NB4 (cell line): ENCODE measurements at places on chromosomes 5 and 9.

GRCh38 chr9:133351526-133351907 is 3.5 kb downstream of the RPL7A start:
- no peak for DNase-seq

- peak; percentile 79 for DNase-seq
These were observed 33.1 kb downstream of the RASA1 start for GRCh38 chr5:87300744-87301143.

GRCh38 chr9:130891688-130892476 is 4.7 kb downstream of the QRFP start:
- DNase-seq: no peak

- no peak for DNase-seq
These were observed 252.8 kb downstream of the PSAT1 start for GRCh38 chr9:78549711-78550110.

DNA sequence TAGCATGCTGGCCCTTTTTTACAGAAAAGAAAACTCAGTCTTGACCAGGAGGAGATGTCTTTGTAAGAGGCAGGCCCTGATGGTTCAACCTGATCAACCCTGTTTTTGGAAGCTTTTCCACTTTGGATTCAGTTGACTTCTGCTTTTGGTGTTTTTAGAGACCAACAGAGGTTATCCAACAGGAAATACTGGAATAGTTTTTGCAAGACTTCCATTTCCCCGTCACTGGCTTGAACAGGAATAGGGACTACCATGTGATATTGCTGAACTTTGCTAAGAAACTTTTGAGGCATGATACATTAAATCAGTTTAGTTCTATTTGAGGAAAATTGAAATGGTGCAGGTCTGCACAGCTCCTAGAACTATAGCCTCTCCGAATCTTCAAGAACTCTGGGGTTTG is 17.1 kb upstream of the DAB2 start:
- DNase-seq: no peak

DNA sequence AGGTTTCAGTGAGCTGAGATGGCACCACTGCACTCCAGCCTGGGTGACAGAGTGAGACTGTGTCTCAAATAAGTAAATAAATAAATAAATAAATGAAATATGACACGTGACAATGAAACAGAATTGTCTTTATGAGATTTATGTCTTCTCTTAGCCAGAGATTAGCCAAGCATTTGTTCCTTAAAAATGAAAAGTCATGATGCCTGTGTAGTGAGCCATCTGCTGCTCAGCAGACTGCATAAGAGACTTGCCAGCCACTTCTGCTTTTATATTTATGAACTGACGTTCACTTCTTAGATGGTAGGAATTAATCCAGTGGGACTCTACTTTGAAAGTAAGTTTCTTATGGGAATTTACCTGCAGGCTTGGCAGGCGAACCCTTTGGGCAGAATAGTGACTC is 227.4 kb downstream of the NR3C1 start:
- DNase-seq: peak; percentile 64

GRCh38 chr9:124794902-124795491 is 18.1 kb downstream of the OLFML2A start:
- no peak for DNase-seq

DNA sequence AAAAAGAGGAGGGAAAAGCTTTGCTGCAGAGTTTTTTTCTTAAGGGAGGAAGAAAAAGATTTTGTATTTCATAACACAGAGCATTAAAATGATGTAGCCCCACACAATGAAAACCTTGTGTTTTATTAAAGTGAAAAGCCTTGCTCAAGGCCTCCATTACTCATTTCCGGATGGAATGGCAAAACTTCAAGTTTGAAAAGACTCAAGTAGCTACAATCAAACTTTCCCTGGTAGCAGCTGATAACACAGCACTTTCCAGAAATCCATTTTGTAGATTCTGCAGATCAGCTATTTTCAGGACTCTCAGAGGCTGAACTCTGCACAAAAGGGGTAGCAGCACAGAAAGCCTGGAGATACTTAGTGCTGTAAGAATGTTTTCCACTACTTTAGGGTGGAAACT is 374.8 kb downstream of the NFIB start:
- peak; percentile 19 for DNase-seq

GRCh38 chr5:26278078-26278477 is 760.3 kb downstream of the CDH9 start:
- DNase-seq: no peak

GRCh38 chr9:20441711-20442423 is 180.4 kb downstream of the MLLT3 start:
- no peak for DNase-seq

DNA sequence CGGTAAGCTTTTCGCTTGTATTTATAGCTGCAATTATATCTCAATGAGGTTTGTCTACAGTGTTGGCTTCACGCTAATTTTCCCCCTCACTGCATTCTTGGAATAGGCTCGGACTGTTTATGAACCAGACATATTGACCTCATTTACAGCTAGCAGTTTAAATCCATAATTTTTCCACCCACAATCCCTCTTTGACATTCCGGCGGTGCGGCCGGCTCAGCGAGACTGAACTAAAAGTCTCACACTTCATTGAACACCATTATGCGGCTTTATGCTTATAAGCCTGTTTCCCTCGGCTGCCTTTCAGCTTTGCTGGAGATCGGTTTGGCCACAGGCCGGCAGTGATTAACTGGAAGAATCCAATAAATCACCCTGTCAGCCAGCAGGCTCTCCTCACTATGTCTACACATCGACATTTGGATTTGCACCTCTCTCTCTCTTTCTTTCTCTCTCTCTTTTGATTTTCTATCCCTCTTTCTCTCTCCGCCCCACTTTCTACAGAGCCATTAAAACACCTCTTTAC is 315.0 kb upstream of the TLE4 start:
- DNase-seq: no peak

GRCh38 chr5:178333821-178334481 is 101.3 kb upstream of the PHYKPL start:
- peak; percentile 79 for DNase-seq

GRCh38 chr5:117713585-117714198 is 1139.1 kb upstream of the SEMA6A start:
- DNase-seq: peak; percentile 19

DNA sequence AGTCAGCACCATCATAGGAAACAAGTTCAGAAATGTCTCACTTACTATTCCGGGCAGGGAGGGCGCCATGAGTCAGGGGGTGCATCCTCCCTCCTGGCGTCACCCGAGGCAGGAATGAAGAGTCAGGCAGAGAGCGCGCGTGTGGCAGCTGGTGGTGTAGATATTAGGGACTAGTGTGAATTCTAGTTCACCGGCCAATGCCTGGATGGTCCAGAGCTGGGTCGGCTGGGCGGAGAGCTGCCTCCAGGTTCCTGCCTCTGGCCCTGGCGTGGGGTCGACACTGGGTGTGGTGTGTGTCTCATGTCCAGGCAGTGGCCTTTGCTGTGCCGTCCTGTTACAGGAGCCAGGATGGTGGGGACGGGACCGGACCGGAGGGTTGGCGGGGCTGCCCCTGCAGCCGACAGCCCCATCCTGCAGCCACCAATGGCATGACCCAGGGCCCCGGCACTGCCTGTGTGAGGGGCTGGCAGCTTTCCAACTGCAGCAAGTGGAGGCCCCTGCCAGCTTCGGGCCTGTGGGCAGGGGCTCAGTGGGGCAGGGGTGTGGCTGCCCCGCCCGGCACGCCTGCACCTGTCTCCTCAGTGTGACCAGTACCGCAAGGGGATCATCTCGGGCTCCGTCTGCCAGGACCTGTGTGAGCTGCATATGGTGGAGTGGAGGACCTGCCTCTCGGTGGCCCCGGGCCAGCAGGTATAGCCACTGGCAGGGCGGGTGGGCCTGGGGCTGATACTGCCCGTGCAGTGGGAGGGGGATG is 9.1 kb downstream of the DIPK1B start:
- DNase-seq: peak; percentile 45

- no peak for DNase-seq
These were observed 1778.8 kb upstream of the CDH6 start for GRCh38 chr5:29414681-29415080.

- no peak for DNase-seq
These were observed 431.1 kb downstream of the DTWD2 start for GRCh38 chr5:118557251-118557661.

DNA sequence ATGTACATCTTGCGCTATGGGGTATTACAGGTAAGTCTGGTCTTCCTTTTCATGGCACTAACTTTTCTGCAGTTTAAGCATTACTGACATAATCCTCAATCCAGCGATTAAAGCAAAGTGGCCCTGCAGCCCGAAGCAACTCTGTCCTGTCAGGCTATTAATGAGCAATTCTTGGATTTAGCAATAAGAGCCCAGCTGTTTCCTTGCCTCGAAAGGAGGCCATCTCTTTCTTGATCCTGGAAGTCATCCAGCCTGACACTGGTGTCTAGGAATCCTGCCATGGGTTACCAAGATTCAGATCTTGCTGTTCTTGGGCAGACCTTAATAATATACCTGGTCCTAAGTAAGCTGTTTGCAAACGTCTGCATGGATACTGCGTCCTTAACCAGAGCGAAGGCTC is 102.0 kb downstream of the RFK start:
- DNase-seq: no peak

- no peak for DNase-seq
These were observed 87.5 kb downstream of the GPR21 start for GRCh38 chr9:123120953-123121352.

GRCh38 chr5:34042321-34042720 is 692 bp downstream of the C1QTNF3 start:
- no peak for DNase-seq

DNA sequence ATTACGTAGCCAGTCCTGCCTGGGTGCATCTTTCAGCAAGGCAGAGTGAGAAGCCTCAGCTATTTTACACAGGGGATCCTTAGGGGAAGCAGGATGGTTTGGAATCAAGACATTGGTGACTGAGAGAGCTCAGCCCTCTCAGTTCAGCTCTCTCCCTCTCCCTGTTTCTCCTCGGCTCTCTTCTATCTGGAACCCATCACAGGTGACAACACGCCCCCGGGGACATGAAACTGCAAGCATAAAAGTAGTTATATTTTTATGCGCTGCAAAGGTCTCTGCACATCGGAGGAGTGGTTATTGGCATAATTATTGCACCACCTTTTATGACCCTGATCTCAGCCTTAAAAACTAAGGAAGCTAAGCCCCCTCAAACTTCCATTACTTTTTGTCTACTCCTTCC is 14.2 kb downstream of the TMOD1 start:
- DNase-seq: no peak

GRCh38 chr5:41796061-41796460 is 74.2 kb downstream of the OXCT1 start:
- DNase-seq: no peak

- DNase-seq: no peak
These were observed 29.9 kb downstream of the CD180 start for GRCh38 chr5:67166460-67167285.

- DNase-seq: no peak
These were observed 152.9 kb upstream of the NFIB start for GRCh38 chr9:14466828-14467227.

DNA sequence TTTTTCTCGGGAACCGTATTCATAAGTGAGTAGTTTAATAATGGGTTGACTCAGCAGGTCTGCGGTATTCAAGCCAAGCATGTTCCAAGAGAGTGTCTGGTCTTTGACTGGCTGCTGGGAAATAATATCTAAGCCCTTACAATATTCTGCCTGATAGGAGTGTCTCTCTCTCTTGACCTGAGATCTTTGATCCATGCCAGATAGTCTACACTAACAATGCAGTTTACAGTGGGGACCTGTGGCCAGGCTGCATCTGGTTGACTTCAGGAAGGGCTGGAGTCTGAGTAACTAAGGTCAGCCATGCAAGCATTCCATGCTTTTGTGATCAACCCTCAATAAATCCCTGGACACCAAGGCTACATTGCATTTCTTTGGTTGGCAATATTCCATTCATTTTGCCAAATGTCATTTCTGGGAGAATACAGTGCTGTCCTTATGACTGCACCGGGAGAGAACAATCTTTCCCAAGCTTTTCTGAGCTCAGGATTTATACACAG is 195.5 kb downstream of the SEMA5A start:
- DNase-seq: no peak

DNA sequence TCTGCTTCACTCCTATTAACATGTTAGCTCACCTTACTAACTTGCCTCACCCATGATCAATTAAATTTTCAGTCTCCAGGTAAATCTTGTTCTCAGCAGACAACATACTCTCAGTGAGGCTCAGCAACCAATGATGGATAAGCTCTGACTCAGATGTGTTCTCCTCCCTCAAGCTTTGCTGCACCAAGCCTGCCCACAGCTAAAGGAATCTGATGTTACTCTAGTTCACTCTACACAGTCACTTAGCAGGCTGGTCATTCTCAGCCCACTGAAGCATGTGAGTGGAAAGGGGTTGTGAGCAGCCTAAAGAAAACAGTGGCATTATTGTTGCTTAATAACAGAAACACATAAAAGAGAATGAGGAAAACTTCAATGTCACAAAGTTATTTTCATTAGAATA is 37.3 kb upstream of the CTNND2 start:
- no peak for DNase-seq

- DNase-seq: no peak
These were observed 27.1 kb downstream of the PFDN1 start for GRCh38 chr5:140275837-140276236.

- DNase-seq: peak; percentile 62
These were observed 74.8 kb upstream of the TGFBR1 start for GRCh38 chr9:99030092-99030511.

DNA sequence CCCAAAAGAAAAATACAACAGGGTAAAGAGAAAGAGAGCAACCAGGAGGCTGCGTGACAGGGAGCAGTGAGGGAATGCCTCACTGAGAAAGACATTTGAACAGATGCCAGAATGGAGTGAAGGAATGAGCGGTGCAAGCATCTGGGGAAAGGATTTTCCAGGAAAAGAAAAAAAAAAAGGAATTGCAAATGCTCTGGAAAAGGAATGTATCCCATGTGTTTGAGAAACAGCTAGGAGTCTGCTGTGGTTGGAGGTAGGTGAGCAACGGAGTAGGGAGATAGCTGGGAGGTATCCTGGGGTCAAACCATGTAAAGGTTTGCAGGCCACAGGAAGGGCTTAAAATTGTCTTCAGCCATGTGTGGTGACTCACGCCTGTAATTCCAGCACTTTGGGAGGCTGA is 23.6 kb upstream of the CEMIP2 start:
- no peak for DNase-seq

GRCh38 chr5:60802226-60802625 is 41.8 kb downstream of the ELOVL7 start:
- no peak for DNase-seq

GRCh38 chr5:159616952-159617351 is 286.7 kb upstream of the IL12B start:
- peak; percentile 47 for DNase-seq

GRCh38 chr5:39657943-39658342 is 233.2 kb upstream of the DAB2 start:
- no peak for DNase-seq

DNA sequence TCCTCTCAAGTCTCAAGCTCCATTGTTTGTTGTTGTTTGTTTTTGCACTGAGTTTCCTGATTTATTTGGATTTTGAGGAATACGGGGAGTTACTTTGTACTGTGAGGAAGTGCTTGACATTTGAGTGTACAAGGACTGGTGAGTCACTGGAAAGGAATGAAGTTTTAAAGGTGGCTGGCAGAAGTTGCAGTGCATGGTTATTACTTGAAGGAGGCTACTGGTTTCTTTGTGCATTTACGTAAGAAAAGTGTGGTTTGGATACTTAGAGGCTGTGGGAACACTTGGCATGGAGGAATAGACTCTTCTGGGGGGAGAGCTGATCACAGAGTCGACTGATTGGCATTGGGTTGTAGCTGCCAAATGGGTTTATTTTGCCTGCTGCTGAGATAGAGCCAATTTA is 919.0 kb downstream of the TAF11L14 start:
- DNase-seq: no peak

GRCh38 chr5:8508231-8508630 is 639.3 kb downstream of the MTRR start:
- DNase-seq: no peak

GRCh38 chr9:71368157-71368556 is 246.7 kb upstream of the TRPM3 start:
- DNase-seq: no peak
